Non-pigmented ciliary epithelial cell (primary cell): ENCODE measurements at places on chromosomes 2 and 18.

GRCh38 chr2:109692013-109692743 is 78.0 kb downstream of the SOWAHC start:
- no peak for DNase-seq

DNA sequence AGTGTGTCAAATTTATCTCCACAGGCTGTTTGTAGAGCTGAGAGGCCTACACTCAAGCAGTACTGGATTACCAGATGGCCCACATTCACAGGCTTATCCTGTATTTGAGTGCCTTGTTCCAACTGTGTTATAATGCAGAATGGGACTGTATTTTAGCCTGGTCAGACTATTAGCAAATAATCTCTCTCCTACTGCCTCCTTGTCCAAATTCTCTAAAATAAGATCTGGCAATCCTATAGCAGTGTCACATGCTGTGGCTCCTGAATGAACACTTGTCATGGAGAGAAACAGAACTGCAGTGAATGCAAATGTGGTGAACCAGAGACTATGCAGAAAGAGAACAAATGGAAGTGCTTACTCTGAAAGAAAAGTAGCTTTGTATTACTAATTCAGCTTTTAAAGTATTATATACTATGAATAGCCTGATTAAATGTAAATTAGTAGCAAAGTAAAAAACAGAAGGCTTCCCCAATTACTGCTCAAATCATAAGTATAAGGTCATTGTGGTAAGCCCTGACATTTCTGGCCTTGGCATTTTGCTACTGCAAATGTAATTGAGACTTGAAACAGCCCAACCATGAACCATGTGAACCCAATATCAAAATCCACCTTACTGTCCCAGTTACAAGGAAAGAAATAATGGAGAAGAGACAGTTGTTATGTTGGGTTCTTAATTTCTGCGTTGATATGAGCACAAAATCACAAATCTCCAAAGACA is 80.0 kb downstream of the MAP4K3 start:
- no peak for DNase-seq

DNA sequence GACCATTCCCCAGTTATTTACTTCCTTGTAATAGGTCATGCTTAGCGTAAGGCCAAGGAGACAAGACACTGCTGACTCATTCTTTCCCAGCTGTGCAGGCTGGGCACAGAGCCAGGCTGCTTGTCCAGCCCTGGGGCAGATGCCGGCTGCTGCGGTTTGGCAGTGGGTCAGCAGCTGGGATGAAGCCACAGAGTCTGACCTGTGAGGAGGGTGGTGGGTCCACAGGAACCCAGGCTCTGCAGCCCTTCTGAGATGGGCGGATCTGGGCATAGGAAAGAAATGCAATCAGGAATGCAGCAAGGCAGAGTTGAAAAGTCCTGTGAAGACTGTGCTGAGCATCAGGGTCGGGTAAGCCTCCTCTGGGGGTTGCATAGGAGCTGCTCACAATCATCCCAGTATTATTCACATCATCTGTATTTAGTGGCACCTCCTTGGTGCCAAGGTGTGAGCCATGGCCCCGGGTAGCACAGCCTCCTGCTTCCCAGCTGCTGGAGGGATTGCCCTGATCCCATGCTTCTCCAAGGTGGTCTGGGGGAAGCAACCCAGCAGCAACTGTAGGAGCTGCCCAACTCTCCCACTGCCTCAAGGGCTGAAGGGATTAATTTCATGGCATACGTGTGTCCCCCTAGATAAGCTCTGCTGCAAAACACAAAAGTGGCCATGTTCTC is 139.0 kb downstream of the DDX1 start:
- peak; percentile 89 for DNase-seq

DNA sequence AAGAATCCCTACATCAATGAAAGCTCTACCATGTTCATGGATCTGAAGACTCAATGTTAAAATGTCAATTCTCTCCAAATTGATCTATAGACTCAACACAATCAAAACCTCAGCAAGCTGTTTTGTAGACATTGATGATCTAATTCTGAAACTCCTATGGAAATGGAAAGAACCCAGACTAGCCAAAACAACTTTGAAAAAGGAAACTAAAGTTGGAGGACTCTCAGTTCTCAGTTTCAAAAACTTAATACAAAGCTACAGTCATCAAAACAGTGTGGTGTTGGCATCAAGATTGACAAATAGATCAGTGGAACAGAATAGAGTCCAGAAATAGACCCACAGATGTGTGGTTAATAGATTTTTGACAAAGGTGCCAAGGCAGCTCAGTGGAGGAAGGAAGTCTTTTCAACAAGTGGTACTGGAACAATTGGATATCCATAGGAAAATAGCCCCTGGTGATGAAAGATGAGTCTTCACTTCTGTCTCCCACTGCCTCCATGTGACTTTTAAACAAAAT is 30.4 kb downstream of the LBH start:
- DNase-seq: no peak

- DNase-seq: no peak
Observed at GRCh38 chr2:71684226-71685072, 231.1 kb downstream of the DYSF start.

DNA sequence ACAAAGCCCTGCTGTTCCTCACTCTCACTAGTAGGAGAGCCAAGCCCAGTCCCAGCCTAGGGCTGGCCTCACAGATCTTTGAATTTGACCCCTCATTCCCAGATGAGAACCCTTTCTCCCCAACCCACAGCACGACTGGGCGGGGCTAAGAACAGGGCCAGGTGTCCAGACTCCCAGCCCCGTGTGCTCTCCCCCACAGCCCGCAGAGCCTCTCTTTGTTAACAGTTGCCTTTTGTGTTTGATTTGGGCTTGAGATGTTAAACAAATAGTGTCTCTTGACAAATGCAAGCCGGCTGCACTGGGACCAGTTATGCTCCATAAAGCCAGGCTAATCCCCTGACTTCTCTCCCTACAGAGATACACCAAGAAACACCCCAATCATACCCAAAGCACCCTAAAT is 4.7 kb upstream of the KCNK3 start:
- no peak for DNase-seq
